ENCODE measurements at places on chromosomes 5 and 9.

DNA sequence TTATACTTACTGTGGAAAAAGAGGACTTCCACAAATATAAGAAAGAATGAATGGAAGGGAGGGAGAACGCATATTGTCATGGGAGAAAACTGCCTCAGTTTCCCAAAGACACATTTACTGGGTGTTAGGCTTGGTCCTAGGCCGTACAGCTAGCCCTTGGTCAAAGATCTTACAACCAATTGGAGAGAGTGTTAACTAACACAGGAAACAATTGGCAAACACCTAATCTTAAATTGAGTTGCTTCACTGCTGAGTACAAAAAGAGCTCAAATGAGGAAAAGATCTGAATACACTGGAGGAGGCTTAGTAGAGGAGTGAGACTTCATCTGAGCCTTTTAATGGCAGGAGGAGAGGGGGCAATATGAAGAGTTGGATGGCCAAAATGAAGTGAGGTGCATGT is 161.7 kb downstream of the GLIS3 start:
- DNase-seq = no peak

- DNase-seq = no peak
Measured at GRCh38 chr5:175517824-175518450, 39.6 kb downstream of the SFXN1 start.

DNA sequence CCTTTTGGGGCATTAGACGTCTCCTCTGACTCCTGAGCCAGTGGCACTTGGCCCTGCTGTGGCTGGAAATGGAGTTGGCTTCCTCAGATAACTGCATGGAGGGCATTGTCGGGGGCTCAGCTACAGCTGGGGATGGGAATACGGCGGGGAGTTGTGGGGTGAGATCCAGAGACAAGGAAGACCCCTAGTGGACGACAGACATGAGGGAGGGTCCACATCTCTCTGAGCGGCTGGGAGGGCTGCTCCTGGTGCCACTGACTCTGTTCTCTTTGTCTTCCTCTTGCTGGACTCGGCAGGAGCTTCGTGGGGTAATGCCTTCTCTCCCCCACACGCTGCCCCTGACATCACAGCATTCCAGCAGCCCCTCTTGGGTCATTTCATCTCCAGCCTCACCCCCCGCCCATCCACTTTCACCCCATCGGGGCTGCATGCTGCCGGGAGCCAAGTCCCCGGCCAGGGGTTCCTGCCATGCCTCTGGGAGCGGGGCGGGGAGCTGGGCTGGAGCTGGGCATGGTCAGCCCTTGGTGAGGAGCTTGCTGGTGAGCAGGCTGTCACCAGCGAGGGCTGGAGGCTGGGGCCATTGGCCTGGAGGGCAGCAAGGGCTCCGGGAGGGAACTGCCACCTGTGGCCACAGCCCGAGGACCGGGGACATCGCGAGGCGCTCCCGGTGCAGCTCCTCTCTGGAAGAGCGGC is 172.3 kb downstream of the CACNA1B start:
- DNase-seq = no peak

- no peak for DNase-seq
Measured at GRCh38 chr9:14318361-14318760, 4.4 kb upstream of the NFIB start.

- DNase-seq = no peak
Measured at GRCh38 chr5:5217371-5217770, 77.2 kb downstream of the ADAMTS16 start.

DNA sequence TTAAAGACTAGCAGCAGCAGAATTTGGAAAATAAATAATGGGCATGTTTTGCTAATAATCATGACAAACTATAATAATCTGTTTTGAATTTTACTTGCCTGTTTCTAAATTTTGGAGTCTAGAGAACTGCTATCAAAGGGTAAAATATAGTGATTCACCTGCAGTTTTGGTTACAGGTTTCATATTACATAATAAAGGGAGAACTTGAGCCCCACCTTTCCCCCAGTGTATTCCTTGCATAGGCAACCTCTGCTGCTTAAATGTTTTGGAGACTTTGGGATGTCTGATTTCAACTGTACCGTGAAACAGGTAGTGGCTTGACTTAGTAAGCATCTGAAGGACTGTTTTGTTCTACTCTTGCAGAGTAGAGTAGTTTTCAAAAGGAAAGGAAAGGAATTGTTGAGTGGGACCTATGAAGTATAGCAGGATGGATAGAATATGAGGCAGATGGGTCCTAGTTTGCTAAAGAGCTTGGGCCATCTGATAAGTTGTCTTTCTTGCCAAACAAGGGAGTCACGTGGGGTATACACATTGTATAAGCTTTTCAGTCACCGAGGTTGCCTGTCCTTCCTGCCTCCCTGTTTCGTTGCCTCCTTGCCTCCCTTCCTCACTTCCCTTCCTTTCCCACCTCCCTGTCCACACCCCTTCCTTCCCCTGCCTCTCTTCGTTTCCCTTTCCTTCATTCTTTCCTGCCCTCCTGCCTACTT is 19.1 kb downstream of the CREBRF start:
- DNase-seq = no peak

DNA sequence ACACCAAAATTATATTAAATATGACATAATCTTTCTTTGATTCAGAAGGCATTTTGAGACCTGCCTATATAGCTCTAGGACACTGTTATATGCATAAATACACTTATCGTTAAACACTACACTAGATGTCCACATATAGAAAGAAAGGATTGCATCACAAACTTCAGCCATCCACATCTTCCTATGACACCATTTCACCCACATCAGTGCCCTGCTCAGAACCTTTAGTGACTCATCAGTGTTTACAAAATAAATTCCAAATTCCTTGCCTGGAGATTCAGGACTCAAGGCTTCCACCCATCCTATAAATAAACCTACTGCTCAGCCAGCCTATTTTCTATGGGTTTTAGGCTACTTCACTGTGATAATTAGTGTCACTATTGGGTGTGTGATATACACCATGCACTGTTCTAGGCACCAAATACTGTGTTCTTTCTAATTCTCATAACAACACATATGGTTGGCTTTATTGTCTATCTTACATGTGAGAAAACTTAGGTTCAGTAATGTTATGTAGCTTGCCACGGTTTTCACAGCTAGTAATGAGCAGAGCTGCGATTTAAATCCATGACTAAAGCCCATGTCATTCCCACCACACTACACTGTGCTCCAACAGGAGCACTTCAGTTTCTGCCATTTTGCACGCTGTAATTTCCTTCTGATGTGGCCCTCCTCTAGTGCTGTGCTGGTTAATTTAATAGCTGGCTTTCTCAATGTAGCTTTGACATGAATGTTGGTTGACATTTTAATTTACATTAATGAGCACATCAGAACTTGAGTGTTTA is 103.3 kb downstream of the SREK1 start:
- DNase-seq = no peak

GRCh38 chr9:107761307-107761706 is 271.7 kb upstream of the KLF4 start:
- DNase-seq = no peak

GRCh38 chr5:39717176-39717897 is 292.6 kb upstream of the DAB2 start:
- no peak for DNase-seq

GRCh38 chr9:109922617-109923470 is 142.8 kb downstream of the PALM2AKAP2 start:
- no peak for DNase-seq

GRCh38 chr9:123044586-123044985 is 11.1 kb downstream of the GPR21 start:
- DNase-seq = no peak
